ENCODE measurements at places on chromosomes 2 and 18.

GRCh38 chr2:157839162-157839801 lies 36.8 kb downstream of the ACVR1 start:
- DNase-seq: no peak

GRCh38 chr2:203279288-203279687 lies 40.5 kb downstream of the CYP20A1 start:
- no peak for DNase-seq

DNA sequence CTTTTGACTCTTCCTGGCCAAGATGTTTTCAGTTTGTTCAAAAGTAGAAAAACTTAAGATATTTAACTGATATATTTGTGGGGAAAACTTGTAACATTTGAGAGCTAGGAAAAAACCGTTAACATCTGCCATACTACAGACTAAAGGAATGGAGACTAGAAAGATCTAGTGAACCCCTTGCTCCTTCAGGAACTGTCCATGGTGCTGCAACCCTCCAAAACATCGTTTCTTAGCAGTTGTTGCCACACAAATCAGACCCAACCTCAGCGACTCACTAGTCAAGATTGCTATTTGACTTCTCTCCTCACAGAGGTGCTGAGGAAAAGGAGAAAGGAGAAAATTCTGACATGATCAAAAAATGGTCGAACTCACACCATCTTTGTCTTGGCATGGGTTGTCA lies 393.8 kb upstream of the LYPD1 start:
- DNase-seq: no peak

DNA sequence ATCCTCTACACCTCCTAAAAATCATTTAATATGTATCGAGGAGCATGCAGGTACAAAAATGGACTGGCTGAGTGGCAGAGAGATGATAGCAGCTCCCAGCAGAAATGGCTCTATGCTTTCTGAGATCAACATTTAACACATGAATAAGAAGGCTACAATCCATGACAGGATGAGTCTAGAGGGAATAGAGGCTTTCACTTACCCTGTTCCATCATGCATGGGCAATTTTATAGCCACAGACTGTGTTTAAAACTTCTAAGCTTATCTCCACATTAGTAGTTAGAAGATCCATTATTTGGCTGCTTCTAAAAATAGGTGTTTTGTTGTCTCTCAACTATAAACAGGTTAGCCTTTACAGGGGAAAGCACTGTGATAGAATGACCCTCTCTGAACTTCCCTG lies 149.1 kb upstream of the ARHGAP28 start:
- DNase-seq: no peak

- no peak for DNase-seq
These were observed 162.3 kb upstream of the NXPH2 start for GRCh38 chr2:138942466-138942865.

DNA sequence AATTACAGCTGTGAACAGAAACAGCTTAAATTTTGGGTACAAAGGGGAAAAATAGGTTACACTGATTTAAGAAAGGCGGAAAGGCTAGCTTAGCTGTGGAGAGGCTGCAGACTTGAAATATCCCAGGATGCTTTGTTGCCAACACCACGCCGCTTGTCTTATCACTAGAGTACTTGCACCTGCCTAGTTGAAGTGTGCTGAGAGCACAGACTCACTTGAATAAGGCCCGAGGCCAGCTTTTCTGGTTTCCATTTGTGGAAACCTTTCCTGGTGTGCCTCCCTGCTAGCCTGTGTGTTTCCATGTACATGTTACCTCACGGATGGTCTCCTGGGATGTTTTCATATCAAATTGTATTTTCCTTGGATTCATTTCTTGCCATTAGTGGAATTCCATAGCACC lies 3.2 kb downstream of the CABLES1 start:
- no peak for DNase-seq

- DNase-seq: no peak
These were observed 48.2 kb upstream of the SLC14A2 start for GRCh38 chr18:45567123-45567522.

DNA sequence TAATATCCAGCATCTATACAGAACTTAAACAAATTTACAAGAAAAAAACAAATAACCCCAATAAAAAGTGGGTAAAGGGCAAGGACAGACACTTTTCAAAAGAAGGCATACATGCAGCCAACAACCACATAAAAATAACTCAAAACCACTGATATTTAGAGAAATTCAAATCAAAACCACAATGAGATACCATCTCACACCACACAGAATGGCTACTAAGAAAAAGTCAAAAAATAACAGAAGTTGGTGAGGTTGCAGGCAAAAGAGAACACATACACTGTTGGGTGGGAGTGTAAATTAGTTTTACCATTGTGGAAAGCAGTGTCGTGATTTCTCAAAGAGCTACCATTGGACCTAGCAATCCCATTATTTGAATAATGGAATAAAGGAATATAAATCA lies 1973.9 kb upstream of the LRRTM1 start:
- no peak for DNase-seq

Measured in activated CD8-positive, alpha-beta memory T cell treated with anti-CD3 and anti-CD28 coated beads for 4 hours (primary cell).